NCI-H345 (cell line): ENCODE measurements at places on chromosomes 5 and 9.

- DNase-seq = no peak
These were observed 80.4 kb upstream of the GNAQ start for GRCh38 chr9:78112004-78112403.

DNA sequence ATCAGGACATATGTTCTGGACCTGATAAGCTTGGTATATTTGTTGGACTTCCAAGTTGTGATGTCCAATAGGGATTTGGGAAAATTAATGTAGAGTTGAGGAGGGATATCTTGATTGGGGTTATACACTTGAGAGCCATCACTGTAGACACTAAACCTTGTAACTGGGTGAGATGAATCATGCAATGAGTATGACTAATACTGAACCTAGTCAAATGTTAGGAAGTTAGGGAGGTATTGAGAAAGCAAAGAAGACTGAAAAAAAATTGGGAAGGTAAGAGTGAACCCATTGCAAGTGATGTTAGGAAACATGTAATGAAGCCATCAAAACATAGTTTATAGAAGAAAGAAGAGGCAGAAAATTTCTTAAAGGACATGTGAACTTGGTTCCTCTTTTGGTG, 668.4 kb upstream of the CDH9 start:
- DNase-seq = no peak

GRCh38 chr9:7161469-7161868, 403.7 kb downstream of the KDM4C start:
- no peak for DNase-seq

GRCh38 chr9:100477241-100477640, 4.3 kb downstream of the TMEFF1 start:
- DNase-seq = no peak

DNA sequence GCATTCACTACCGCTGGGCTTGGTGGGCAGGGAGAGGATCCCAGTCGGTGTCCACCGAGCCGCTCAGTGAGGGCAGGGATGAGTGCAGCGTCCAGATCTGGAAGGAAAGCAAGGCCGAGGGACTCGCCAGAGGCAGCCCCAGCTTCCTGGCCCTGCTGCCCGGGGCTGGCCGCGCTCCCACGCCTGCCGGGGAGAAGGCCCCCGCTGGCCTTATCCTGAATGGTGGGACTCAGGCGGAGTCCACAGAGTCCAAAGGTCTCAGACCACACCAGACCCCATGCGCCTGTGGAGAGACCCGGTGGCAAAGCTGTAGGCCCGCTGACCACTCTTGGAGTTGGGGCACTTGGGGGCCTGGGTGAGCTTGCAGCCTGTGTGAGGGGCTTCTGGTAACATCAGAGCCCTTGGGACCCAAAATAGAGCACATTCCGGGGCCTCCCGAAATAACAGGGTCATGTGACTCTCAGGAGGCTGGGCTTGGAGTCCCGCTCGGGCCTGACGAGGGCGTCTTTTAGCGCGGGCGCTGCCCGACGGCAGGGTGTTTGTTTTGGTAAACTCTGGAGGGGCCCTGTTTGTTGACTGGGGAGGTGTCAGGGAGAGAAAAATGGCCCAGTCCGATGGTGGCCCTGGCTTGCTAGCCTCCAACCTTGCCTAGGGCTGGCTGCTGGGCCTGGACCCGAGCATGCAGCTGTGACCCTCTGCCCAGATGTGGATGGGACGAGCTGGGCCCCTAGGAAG, 2.8 kb downstream of the RXRA start:
- no peak for DNase-seq

DNA sequence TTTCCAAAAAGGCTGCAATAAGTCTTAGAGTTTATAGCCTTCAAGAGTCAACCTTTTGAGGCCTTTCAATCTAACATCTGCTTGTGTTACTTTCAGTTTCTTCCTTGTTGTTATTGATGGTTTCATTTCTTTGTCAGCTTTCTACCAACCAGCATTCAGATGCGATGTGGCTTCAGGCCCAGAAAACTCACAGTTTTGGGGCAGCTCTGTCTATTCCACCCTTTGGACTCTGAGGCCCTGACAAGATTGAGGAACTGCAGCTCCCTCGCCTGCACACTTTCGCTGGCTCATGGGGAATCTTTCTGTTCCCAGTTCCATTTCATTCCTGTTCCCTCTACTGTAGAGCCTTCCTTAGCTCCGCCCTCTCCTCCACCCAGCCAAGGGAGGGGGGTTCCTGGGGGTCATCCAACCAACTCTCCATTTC, 13.3 kb upstream of the WHRN start:
- DNase-seq = no peak

DNA sequence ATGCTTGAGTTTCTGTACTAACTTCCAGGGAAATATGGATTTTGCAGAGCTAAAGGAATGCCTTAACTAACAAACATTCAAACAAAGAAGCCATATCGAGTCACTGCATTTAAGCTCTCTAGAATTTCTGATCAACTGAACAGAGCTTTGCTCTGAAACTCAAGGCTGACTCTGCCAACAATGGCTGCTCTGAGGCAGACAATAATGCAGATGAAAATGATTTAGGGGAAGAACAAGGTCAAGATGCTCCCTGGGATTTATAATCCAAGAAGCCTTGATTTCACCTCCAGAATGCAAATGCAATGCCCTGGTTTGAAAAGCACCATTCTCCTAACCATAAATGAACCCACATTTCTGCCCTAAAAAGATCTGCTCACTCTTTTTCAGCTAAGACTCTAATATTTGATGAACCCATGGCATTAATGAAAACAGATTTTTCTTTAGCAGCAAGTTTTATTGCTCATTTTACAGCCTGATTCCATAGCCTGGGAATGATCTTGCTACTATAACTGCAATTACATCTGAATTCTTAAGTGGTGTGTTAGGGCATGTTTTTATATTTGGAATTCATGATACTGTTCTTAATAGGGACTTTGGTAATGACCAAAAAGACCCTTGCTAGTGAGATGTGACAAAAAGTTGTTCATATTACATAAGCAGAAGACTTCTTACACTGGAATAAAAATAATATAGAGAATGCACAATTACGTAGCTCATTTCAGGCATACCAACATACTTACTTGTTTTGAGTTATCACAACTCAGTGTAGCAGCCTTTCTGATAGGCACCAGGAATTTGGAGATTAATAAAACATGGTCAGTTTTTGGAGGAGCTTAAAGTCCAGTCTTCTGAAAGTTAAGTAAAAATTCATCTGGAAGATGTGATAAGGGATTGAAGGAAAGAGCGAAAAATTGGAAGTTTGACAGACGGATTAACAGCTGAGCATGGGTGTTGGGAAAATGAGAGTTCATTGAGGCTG, 169.4 kb downstream of the TRPM3 start:
- no peak for DNase-seq
